ENCODE measurements at places on chromosomes 2 and 18.

DNA sequence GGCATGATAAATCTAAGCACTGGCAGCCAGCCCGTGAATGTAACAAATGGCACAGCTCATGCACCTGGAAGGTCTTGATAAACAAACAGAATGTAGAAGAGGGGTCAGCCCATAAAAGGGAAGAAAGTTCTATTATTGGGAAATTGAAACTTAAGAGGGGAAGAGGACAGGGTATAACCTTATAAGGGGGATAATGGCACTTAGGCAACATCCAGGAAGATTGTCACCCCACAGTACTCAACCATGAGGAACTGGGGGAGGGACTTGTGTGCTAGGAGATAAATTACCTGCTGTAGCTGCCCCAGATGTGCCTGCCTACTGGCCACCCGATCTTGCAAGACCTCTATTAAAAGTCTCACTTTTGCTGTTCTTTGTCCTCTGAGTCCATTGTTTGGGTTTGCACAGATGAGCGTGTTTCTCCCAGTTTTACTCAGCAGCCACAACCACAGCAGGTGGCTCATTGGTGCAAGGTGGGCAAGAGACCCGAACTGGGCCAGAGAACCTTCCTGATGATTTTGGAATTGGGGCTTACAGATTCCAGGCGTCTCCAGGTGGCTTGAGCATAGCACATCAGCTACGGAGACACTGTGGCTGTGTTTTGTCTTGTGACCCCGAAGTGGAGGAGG, 79.0 kb upstream of the TAF1B start:
- DNase-seq, result no peak

- peak; percentile 89 for DNase-seq
These were observed 413.3 kb upstream of the TRIB2 start for GRCh38 chr2:12303181-12304030.

DNA sequence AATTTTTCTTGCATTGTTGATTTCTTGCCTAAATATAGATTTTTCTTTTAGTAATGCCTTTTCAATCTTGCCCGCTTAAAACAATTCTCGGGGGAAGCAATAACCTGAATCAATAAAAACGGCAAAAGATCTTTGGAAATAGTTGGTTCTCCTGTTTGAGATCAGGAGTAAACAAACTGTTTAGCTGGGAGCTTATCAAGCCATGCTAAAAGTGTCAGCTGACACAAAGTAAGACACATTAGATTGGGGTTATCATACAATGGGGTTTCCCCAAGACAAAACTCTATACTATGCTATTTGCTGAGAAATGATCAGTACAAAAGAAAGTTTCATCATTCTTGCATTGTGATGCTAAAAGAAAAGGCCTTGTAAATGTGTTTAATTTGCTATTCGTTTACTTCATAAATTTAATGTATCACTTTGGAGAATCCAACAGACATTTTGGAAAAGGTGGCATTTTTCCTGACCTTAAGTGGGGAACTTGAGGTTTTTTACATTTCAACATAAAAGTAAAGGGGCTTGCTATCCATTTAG, 46.5 kb downstream of the ATIC start:
- DNase-seq, result no peak

DNA sequence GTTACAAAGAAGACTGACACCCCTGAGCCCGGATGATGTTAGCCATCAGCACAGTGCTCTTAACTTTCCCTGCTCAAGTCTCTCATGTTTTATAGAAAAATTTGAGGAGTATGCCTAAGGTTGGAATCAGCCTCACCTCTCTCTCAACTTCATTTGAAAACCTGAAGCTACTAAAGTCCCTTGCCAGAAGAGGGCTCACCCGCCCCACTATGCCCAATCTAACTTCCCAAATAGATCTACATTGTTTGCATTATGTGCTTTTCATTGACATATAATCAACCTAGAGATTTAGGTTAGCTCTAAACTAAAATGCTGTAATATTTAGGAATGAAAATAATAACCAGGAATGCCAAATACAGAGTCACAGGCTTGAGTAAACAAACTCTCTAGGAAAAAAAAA, 305.4 kb downstream of the NCKAP5 start:
- peak; percentile 29 for DNase-seq

- DNase-seq, result peak; percentile 95
These were observed 86.8 kb downstream of the SEMA4F start for GRCh38 chr2:74740741-74741431.

DNA sequence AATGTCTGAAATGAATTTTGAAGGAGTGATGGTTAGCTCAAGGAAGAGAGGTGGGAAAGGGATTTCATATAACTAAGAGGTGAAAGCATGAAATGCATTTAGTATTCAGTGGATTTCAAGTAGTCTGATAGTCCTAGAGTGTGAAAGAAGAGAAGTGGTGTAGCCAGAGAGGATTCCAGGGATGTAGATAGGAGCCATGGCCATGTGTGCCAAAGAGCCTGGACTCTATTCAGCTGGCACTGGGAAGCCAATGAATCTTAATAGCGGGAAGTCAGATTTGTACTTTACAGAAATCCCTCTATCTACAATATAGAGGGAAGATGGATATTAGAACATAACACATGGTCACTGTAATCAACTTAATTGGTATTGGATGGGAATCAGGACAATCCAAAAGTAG, 8.3 kb upstream of the BOLL start:
- no peak for DNase-seq

DNA sequence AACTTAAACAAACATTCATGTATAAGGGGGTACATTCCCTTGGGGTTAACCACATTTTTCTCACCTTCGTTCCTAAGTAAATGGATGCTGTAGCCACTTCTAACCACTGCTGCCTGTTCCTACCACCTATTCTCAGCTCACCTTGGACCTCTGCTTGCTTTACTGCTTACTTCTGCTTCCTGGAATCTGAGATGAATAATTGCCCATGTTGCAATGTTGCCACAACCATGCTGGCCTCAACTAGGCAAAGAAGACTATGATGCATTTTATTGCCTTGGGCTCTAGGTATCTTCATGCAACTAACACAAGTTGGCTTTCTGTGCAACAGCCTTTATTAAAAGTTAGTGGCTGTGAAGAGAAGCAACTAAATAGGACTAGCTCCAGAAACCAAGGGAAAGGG, 106.3 kb upstream of the TCF4 start:
- DNase-seq, result peak; percentile 11

- DNase-seq, result no peak
These were observed 167.2 kb upstream of the PIEZO2 start for GRCh38 chr18:11316546-11316945.

DNA sequence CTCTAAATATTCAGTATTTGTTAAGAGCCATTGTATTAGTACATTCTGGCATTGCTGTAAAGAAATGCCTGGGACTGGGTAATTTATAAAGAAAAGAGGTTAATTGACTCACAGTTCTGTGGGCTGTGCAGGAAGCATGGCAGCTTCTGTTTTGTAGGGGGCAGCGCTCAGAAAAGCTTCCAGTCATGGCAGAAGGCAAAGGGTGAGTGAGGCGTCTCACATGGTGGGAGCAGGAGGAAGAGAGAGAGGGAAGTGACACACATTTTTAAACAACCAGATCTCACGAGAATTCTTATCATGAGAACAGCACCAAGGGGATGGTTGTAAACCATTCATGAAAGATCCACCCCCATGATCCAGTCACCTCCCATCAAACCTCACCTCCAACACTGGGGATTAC, 13.8 kb upstream of the CCDC102B start:
- DNase-seq, result no peak

- no peak for DNase-seq
These were observed 21.7 kb upstream of the GRP start for GRCh38 chr18:59198215-59198614.

- DNase-seq, result no peak
These were observed 97.8 kb downstream of the GATA6 start for GRCh38 chr18:22267225-22267624.

DNA sequence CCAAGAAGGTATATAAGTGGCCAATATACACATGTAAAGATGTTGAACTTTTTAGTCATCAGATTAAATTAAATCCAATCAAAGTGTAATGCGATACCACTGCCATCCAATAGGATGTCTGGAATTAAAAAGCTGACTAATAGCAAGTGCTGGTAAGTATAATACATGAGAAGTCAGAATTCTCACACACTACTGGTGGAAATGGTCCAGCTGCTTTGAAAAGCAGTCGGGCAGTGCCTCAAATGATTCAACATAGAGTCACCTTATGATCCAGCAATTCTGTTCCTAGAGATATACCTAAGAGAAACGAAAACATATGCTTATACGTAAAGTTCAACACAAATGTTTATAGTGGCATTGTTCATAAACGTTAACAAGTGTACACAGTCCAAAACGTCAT, 124.1 kb upstream of the MYT1L start:
- DNase-seq, result peak; percentile 13

- DNase-seq, result peak; percentile 42
These were observed 5.1 kb downstream of the FIGLA start for GRCh38 chr2:70785137-70785911.

DNA sequence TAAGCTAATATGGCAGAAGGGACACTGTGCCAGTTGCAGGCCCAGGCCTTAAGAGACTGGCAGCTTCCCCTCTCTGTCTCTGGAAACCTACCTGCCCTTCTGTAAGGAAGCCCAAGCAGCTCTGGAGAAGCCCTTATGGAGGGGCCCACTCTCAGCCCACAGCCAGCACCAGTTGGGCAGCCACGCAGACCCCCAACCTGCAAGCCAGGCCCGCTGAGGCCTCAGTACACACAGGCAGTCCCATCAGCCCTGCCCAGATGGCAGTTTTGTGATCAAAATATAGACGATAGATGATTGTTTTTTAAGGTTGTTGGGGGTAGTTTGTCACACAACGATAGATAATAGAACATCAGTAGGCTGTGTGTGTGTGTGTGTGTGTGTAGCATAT, 36.8 kb upstream of the ALPP start:
- no peak for DNase-seq

- peak; percentile 73 for DNase-seq
These were observed 14.0 kb downstream of the TMEM127 start for GRCh38 chr2:96251721-96252292.

DNA sequence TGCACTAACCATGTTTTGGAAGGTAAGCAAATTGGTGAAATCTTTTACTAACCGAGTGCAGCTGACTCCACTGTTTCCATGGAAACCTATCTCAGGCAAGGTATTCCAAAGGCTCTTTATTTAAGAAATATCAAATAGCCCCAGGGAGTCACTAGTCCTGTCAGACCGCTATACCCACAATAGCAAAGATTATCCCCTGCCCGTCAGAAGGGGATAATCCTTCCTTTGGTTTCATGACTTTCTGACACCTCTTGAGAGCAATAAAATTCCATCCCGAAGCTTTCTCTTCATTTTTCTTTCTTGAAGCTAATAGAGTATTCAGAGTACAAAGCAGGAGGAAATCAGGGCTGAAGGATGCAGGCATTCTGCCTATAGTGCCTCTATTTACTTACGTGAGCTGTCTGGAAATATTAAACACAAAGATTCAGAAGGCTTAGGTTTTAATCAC, 34.7 kb upstream of the MAP2 start:
- no peak for DNase-seq

DNA sequence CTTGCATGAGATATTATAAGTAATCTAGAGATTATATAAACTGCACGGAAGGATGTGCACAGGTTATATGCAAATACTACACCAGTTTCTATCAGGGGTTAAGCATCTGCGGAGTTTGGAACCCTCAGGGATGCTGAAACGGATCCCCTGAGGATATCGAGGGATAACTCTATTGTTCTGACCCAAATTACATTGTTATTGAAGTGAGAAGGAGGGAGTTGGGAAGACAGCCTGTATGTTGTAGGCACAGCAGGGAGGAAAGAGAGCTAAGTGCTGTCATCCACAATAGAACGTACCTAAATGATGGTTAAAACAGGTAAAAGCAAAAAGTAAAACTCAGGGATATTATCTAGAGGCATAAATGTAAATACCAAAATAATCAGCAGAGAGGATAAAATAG, 44.6 kb upstream of the SMAD2 start:
- no peak for DNase-seq

DNA sequence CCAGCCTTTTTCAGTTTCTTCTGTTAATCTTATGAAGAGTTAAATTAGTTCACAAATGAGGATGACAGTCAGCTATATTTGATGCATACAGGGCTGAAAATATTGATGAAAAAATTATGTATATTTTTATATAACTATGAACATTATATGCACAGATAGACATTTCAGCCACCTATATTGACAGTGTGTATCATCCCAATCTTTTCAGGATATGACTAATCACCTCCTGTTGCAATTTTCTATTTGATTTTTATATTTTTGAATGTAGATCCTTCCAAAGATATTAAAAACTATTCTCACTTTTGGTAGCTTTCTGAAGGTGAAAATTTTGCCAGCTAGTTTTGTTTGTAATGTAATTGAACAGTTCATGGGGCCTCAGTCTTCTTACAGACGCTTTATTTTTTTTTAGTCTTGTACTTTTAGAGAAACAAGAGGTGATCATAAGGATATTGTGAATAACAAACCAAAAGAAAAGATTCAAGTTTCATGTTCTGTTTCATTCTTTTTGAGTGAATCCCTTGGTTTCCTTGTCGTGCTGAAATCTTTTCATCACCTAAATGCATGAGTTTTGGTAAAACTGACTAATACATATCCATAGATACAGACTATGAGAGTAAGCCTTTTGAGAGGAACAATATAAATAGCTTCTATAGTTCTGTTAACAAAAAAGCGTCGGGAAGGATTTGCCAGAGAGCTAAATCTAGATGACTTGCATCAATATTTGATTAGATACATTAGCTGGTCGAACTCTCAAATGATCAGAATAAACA, 123.1 kb downstream of the ARHGAP15 start:
- no peak for DNase-seq

DNA sequence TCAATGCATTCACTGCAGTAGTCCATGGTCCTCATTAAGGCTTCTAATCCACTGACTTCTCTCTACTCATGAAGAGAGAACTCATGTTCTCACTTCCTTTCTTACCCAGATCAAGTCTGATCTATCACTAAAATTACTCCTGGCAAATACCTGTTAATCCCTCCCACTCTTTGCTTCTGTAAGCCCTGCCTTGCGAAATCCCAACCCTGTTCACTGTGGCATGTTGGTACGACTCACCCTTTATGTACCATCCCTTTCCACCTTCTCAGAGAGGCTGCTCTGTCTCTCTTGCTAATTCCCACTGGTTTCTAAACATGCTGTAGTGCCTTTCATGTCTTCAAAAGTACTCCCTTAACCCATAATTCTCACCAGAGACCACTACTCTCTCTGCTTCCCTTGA, 272.2 kb upstream of the ACVR2A start:
- DNase-seq, result no peak

DNA sequence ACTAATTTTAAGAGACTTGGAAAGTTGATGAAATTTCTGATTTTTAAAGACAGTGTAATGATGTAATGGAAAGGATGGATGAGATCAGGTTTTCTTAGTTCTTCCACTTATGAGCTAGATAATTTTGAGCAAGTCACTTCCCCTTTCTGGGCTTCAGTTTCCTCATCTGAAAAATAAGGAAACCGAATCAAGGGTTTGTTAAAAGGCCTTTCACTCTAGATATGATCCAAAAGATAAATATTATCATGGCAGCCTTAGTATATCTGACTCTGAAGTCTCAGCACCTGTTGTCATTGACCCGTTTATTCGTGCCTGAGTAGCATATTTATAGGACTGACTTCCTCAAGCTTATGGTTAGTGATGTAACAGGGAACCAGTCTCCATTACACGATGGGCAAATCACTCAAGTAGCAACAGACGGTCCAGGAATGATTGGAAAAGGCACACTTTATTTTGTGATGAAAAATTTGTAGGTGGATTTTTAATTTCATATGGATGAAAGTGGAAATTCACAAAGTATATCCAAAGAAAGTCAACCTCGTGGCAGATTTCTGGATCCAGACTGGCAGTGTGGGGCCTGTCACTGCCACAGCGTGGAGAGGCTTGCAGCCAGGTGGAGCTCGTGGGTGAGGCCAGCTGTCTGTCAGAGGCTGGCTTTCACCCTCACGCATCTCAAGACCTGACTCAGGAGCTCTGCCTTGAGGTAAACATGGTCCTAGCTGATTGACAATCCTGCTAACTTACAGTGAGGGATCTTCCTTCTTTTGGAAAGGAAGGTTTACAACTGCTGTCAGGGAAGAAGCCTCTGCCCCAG, 137.9 kb upstream of the CXCR4 start:
- no peak for DNase-seq

Data from fibroblast of skin of right quadriceps (primary cell).